Fibroblast of lung (primary cell): ENCODE measurements at places on chromosomes 6 and 20. TPM values are rescaled to one million over a fixed set of nuclear protein-coding genes. Genes with fewer than 3 reads are reported as not detected.
A peak's percentile ranks its signal among the peaks of the same experiment; 100 is the strongest.

The MUC22 gene
- total RNA-seq: not detected in 2 replicates

- DNase-seq: no peak
Observed at GRCh38 chr6:26252077-26252472, 112.9 kb upstream of the BTN3A2 start.

The F13A1 gene
- total RNA-seq: under 0.01 TPM in 1 of 2 replicates, not detected in the other

DNA sequence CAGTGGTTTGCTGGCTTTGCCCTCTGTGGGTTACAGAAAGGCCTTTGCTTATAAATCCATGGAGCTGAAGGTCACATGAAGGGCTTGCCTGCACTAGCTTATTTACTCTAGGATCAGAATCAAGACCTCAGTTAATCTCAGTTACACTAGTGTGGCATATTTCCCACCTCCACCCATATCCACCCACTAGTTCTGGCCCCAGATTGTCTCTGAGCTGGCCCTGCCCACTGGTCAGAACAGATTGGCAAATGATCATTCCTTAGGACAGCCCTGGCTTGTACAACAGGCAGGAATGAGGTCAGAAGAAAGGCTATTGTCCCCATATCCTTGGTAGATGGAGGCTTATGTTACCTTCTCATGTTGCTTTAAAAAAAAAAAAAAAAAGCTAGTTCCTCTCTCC lies 33.3 kb upstream of the SASH1 start:
- DNase-seq: no peak

The SLC22A2 gene
- not detected in 2 replicates for total RNA-seq

GRCh38 chr6:104597541-104598050 lies 262.1 kb downstream of the HACE1 start:
- no peak for DNase-seq

- no peak for DNase-seq
Observed at GRCh38 chr6:11495565-11496145, 41.9 kb upstream of the TMEM170B start.

- no peak for DNase-seq
Observed at GRCh38 chr6:119436583-119436982, 87.0 kb upstream of the MAN1A1 start.

- no peak for DNase-seq
Observed at GRCh38 chr20:5328268-5328667, 11.5 kb upstream of the PROKR2 start.

The AGER gene
- 0.26 and 0.50 TPM in 2 replicates for total RNA-seq

DNA sequence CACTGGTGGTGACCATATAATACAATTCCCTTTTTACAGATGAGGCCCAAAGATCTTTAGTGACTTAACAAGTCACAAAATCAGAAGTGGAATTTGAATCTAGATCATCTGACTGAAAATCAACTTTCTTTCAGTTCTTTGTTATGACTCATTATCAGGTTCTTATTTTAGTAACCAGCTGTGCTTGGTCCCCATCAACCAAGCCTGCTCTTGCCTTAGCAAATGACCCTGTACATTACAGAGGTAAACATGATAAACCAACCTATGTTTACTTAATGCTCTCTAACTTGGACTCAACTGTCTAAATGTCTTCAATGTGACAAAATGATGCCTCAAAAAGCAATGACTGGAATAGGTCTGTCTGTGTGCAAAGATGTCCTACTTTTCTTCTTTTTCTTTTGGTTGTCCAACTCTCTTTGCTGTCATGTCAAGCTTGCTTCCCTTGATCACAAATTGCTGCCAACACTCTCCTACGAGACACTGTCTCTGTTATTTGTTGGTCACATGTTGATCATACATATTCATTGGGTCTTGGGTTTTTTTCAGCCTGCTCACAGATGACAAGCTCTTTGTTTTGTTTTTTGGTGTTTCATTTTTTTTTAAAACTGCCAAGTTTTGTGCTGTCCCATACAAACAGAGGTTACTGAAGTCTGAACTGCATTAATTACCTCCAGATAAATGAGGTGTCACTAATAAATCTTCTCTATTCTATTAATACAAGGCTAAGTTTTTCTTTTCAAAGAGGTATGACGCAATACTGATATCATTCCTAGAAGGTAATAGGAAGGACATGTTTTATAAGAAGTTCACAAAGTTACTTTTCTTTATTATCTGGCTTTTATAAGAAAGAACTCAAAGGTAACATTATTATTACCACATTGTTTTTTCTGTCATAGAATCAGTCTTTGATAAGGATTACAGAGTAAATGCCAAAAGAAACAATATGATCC lies 62.2 kb upstream of the PLN start:
- peak; percentile 30 for DNase-seq

The RAET1L gene
- not detected in 2 replicates for total RNA-seq

GRCh38 chr20:44420497-44420896 lies 55.2 kb upstream of the TTPAL start:
- no peak for DNase-seq

The MOXD1 gene
- 45.5 and 89.8 TPM in 2 replicates for total RNA-seq

GRCh38 chr6:28606424-28607391 lies 81.0 kb downstream of the GPX5 start:
- DNase-seq: peak; percentile 69

The TPX2 gene
- total RNA-seq: 5.4 and 21.0 TPM in 2 replicates

- no peak for DNase-seq
Observed at GRCh38 chr20:46430921-46431712, 24.7 kb upstream of the ELMO2 start.

GRCh38 chr6:139846538-139847456 lies 472.3 kb upstream of the CITED2 start:
- no peak for DNase-seq

The ZKSCAN3 gene
- total RNA-seq: 5.1 and 6.9 TPM in 2 replicates

The CDH26 gene
- 0.26 and 0.50 TPM in 2 replicates for total RNA-seq

The ADAM33 gene
- 37.2 and 67.9 TPM in 2 replicates for total RNA-seq

The HLA-DMA gene
- total RNA-seq: 9.8 and 12.1 TPM in 2 replicates

GRCh38 chr20:36886859-36887751 lies 11.2 kb downstream of the TLDC2 start:
- DNase-seq: peak; percentile 74

The HLA-DRB5 gene
- total RNA-seq: not detected in 2 replicates
